ENCODE measurements at places on chromosomes 6 and 20.

- DNase-seq = no peak
Measured at GRCh38 chr6:156919814-156920369, 142.7 kb downstream of the ARID1B start.

GRCh38 chr20:61519488-61519887, 267.4 kb downstream of the CDH4 start:
- no peak for DNase-seq

GRCh38 chr20:49320460-49320859, 42.6 kb upstream of the ZNFX1 start:
- DNase-seq = peak; percentile 50

DNA sequence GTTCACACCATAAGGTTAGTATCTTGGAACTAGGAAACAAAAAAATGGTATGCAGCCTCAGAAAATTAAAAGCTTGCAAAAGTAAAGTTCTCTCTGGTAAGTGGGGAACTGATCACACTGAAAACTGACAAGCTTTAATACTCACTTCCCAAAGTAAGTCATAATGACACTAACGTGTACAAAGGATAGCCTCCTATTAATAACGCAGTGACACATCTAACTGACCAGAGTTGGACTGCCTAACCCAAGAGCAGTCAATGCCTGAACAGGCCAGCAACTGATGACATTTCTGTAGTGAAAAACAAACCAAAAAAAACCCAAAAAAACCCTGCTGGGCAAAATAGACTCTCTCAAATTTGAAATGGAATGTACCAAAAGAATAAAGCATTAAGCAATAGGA, 30.7 kb downstream of the CHD6 start:
- DNase-seq = no peak
